Chondrocyte (in vitro differentiated cells): ENCODE measurements at places on chromosomes 16 and 17. TPM values are rescaled to one million over a fixed set of nuclear protein-coding genes. Genes with fewer than 3 reads are reported as not detected.

- H3K36me3 ChIP-seq: peaks cover 4% of the 10 kb centered on the region
- H3K27me3 ChIP-seq: no peaks in the 10 kb centered on the region
- peaks cover 31% of the 10 kb centered on the region for H3K4me1 ChIP-seq
Observed at GRCh38 chr16:81497690-81498089, 53.1 kb downstream of the CMIP start.

ZG16 gene
- not detected in 3 replicates for total RNA-seq

GRCh38 chr17:20896153-20896649, 146.6 kb downstream of the USP22 start:
- DNase-seq: no peak
- H3K36me3 ChIP-seq: peaks cover 8% of the 10 kb centered on the region
- H3K27ac ChIP-seq: no peak overlapping the region
- H3K27me3 ChIP-seq: no peaks in the 10 kb centered on the region
- H3K4me1 ChIP-seq: peaks cover 22% of the 10 kb centered on the region

GRCh38 chr17:40622509-40622928, 25.1 kb downstream of the SMARCE1 start:
- no peaks in the 10 kb centered on the region for H3K36me3 ChIP-seq
- no peak overlapping the region for H3K4me3 ChIP-seq
- no peak for DNase-seq
- no peaks in the 10 kb centered on the region for H3K4me1 ChIP-seq
- peaks cover 6% of the 10 kb centered on the region for H3K27me3 ChIP-seq

DNA sequence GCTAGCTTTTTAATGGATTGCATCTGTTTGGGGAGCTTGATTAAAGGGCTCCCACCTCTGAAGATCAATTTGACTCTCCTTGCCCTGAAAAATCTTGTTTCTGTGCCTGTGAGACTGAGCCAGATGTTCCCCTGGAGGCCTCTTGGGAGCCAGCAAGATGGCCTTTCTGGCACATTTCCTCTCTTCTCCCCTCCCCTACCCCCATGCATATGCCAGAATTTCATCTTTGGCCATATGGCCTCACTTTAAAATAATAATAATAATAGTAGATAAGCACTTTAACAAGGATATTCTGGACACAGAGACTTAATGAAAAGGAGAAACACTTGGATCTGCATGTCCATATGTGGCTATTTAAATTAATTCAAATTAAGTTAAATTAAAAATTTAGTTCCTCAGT, 144.1 kb upstream of the CES5A start:
- no peaks in the 10 kb centered on the region for H3K4me1 ChIP-seq
- no peak for DNase-seq
- no peaks in the 10 kb centered on the region for H3K27me3 ChIP-seq
- no peak overlapping the region for H3K27ac ChIP-seq
- H3K36me3 ChIP-seq: no peaks in the 10 kb centered on the region
- no peak overlapping the region for H3K4me3 ChIP-seq

CCDC78 gene
- total RNA-seq: 1.8 to 3.9 TPM (median 2.5 TPM) in 3 replicates

GRB7 gene
- total RNA-seq: 0.46 to 0.68 TPM in 2 of 3 replicates, not detected in the other

CIAO2B gene
- total RNA-seq: 55.9 to 64.9 TPM (median 61.3 TPM) in 3 replicates

GRCh38 chr17:34241062-34241461, 14.0 kb upstream of the CCL2 start:
- no peak overlapping the region for H3K27ac ChIP-seq
- H3K4me1 ChIP-seq: peaks cover 38% of the 10 kb centered on the region
- no peaks in the 10 kb centered on the region for H3K36me3 ChIP-seq
- DNase-seq: no peak

- peaks cover 28% of the 10 kb centered on the region for H3K36me3 ChIP-seq
- peak overlapping the region; percentile 99 for H3K4me3 ChIP-seq
- no peaks in the 10 kb centered on the region for H3K27me3 ChIP-seq
- peaks cover 59% of the 10 kb centered on the region for H3K4me1 ChIP-seq
Observed at GRCh38 chr17:44558334-44558709, 1.0 kb downstream of the FZD2 start.

CCL13 gene
- total RNA-seq: not detected in 3 replicates

DNA sequence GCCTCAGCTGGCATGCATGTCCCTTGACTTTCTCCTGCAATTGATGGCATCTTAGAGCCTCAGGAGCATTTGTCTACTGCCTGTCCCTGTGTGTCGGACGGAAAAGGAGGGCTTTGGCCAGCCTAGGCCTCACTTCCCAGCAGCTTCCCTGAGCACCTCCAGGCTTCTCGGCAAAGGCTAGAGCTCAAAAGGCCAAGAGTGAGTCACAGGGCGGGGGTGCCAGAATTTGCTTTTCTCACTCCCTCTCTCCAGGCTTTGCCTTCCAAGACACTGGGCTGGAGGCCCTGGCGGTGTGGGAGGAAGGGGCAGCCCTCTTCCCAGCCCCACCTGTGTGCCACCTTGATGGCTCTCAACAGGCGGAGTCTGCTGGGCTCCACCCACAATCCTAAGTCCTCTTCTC, 107.3 kb upstream of the MAF start:
- no peak for DNase-seq
- no peaks in the 10 kb centered on the region for H3K27me3 ChIP-seq
- H3K4me3 ChIP-seq: no peak overlapping the region
- peaks cover 19% of the 10 kb centered on the region for H3K4me1 ChIP-seq

- no peaks in the 10 kb centered on the region for H3K27me3 ChIP-seq
- no peak overlapping the region for H3K4me3 ChIP-seq
- H3K27ac ChIP-seq: no peak overlapping the region
Observed at GRCh38 chr16:35714665-35715064, 2255.3 kb downstream of the TP53TG3F start.

DNA sequence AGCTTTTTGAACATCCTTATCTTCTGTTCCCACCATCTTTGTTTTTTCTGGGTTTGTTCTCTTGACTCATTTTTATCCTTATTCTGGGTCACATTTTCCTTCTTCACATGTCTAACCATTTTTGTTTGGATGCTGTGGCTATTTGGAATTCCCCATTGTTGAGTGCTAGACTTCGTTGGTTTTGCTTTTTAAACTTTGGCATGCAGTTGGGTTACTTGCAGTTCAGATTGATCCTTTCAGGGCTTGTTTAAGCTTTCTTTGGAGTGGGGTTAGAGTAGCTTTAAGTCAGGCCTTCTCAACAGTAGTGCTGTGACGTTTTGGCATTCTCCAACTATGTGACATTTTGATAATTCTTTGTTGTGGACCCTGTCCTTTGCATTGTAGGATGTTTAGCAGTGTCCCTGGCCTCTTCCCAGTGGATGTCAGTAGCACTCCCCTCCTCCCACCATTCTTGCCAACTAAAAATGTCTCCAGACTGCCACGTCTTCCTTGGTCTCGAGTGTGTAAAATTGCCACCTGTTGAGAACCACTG, 21.1 kb downstream of the PRMT7 start:
- H3K4me1 ChIP-seq: peaks cover 23% of the 10 kb centered on the region
- no peak for DNase-seq
- H3K36me3 ChIP-seq: peaks cover 11% of the 10 kb centered on the region
- no peaks in the 10 kb centered on the region for H3K27me3 ChIP-seq
- H3K27ac ChIP-seq: peak overlapping the region; percentile 80
- H3K4me3 ChIP-seq: no peak overlapping the region

GRCh38 chr17:74838274-74838673, 21.4 kb downstream of the GRIN2C start:
- H3K4me1 ChIP-seq: peaks cover 20% of the 10 kb centered on the region
- peaks cover 13% of the 10 kb centered on the region for H3K36me3 ChIP-seq
- no peak for DNase-seq
- no peak overlapping the region for H3K4me3 ChIP-seq
- H3K27me3 ChIP-seq: no peaks in the 10 kb centered on the region

DNA sequence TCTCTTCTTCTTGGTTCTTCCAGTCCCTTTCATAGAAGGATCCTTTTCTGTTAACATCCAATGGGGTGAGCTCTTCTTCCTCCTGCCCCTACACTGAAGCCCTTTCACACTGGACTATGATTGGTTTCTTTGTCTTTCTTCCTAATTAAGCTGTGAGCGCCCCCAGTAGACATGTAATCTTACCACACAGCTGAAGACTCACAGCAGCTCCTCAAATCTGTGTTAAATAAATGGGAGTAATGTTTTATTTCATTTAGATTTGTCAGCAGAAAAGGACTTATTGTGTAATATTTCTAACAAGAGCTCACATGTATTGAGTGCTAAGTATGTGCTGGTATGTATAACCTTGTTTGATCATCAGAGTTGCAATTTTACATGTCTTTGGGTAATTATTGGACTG, 55.7 kb downstream of the TOX3 start:
- H3K27ac ChIP-seq: no peak overlapping the region
- no peaks in the 10 kb centered on the region for H3K4me1 ChIP-seq
- DNase-seq: no peak
- no peaks in the 10 kb centered on the region for H3K36me3 ChIP-seq

- no peaks in the 10 kb centered on the region for H3K27me3 ChIP-seq
Observed at GRCh38 chr17:55172612-55173011, 92.1 kb upstream of the HLF start.

- no peak for DNase-seq
- H3K27me3 ChIP-seq: peaks cover 2% of the 10 kb centered on the region
- no peaks in the 10 kb centered on the region for H3K4me1 ChIP-seq
- H3K36me3 ChIP-seq: peaks cover 4% of the 10 kb centered on the region
- no peak overlapping the region for H3K27ac ChIP-seq
Observed at GRCh38 chr17:67004181-67004580, 39.7 kb downstream of the CACNG4 start.

P3H4 gene
- total RNA-seq: 83.8 to 109 TPM (median 84.8 TPM) in 3 replicates

PLLP gene
- 0.02 TPM in 1 of 3 replicates, not detected in the others for total RNA-seq

DNA sequence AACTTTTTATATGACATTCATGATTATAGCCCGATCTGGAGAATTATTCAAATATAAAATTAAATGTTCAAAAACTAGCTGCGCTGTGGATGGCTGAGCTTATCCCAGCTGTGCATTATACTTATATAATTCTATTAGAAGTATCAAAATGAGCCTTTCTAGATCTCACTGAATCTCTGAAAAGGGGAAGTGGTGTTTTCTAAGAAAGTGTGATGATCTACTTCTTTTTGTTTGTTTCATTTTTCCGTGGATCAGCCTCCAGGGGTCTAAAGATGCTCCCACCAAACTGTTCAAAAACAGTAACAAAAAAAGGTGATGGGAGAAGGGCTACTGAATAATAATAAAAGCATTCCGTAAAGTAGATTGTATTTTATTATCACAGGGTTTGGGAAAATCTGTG, 411.3 kb upstream of the PSMD7 start:
- no peaks in the 10 kb centered on the region for H3K4me1 ChIP-seq
- DNase-seq: no peak
- H3K27me3 ChIP-seq: peaks cover 38% of the 10 kb centered on the region
- H3K27ac ChIP-seq: no peak overlapping the region
